Endodermal cell (in vitro differentiated cells): ENCODE measurements at places on chromosomes 13 and 19. TPM values are rescaled to one million over a fixed set of nuclear protein-coding genes. Genes with fewer than 3 reads are reported as not detected.

ZNF575 gene
- total RNA-seq: 0.18 and 0.22 TPM in 2 replicates

SIGLEC11 gene
- not detected in 2 replicates for total RNA-seq

ZNF836 gene
- 16.4 to 27.1 TPM (median 22.1 TPM) in 3 replicates for total RNA-seq

EDNRB gene
- total RNA-seq: 5.9 TPM in 2 replicates

ZNF71 gene
- total RNA-seq: 7.6 and 8.8 TPM in 2 replicates

CLPTM1 gene
- total RNA-seq: 63.0 to 92.6 TPM (median 82.7 TPM) in 3 replicates
